Kidney (tissue), 22 donors: ENCODE measurements at places on chromosomes 5 and 9. TPM values are rescaled to one million over a fixed set of nuclear protein-coding genes. Genes with fewer than 3 reads are reported as not detected.

- H3K4me3 ChIP-seq = peak within 1 kb of the TSS; percentile 82
- no peaks in the 10 kb centered on the region for H3K27me3 ChIP-seq
- peak; percentile 61 for DNase-seq
- peak within 1 kb of the TSS; percentile 85 for H3K27ac ChIP-seq
These were observed at the start of gene ABLIM3 for GRCh38 chr5:149141224-149141956. Gene ABLIM3, plus strand, starts transcription at chr5:149141493. Its CDS starts 603 bp downstream, at chr5:149142096.

- DNase-seq = no peak
- H3K4me3 ChIP-seq = no peak overlapping the region
- H3K27ac ChIP-seq = no peak overlapping the region
These were observed 52.4 kb downstream of the MEF2C start for GRCh38 chr5:88830567-88830966.

DNA sequence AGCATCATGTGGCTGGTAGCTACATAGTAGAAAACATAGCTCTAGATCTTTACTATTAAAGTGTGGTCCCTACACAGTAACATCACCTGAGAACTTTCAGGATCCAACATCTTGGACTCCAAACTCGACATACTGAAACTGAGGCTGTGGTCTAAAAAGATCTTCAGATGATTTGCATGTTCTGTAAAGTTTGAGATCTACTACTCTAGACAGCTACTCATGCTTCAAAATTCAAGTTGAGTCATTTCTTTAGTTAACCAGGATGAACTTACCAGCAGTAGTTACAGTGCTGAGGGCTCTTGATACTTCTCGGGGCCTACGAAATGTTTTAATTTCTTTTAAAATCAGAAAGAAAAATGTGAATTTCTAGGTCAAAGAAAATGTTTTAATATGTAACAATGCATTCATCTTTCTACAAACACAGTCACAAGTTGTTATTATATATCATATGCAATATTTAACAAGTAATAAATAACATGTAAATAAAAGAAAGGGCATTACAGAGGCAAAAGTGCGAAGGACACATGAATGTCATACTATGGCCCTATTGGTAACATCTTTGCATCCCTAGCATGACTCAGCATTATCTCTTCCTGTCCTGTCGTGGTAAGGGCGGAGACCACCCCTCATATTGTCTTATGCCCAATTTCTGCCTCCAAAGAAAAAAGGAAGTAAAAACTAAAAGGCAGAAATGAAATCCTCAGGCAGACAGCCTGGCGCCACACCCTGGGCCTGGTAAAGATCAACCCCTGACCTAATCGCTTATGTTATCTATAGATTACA lies 563.9 kb upstream of the TLE4 start:
- no peak for DNase-seq
- no peak overlapping the region for H3K4me3 ChIP-seq
- no peak overlapping the region for H3K27ac ChIP-seq
- H3K36me3 ChIP-seq = no peaks in the 10 kb centered on the region
- no peaks in the 10 kb centered on the region for H3K27me3 ChIP-seq

DNA sequence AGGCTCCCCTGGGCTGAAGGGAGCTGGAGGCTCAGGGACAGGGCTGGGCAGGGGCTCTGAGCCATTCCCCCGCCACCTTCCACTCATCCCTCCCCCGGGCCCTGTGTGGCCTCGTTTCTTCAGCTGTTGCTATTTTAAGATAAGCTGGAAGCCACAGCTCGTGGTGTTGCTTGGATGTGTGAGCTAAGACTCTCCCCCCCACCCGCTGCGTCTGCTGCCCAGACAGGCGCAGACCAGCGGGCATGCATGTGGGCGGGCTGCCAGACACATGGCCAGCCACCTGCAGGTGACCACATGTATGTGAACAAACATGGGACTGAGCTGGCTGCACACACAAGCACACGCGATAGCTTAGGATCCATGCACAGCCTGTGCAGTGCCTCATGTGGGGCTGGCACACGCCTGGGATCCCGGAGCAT lies 8.7 kb downstream of the SNCB start:
- DNase-seq = no peak
- no peaks in the 10 kb centered on the region for H3K36me3 ChIP-seq
- H3K4me1 ChIP-seq = no peaks in the 10 kb centered on the region
- H3K4me3 ChIP-seq = no peak overlapping the region
- H3K27me3 ChIP-seq = peaks cover 24% of the 10 kb centered on the region

WNT8A gene
- total RNA-seq = not detected

GRCh38 chr9:115943431-115944165 lies 210.0 kb upstream of the PAPPA start:
- H3K4me1 ChIP-seq = no peaks in the 10 kb centered on the region
- no peaks in the 10 kb centered on the region for H3K27me3 ChIP-seq
- no peak for DNase-seq
- no peak overlapping the region for H3K4me3 ChIP-seq

DNA sequence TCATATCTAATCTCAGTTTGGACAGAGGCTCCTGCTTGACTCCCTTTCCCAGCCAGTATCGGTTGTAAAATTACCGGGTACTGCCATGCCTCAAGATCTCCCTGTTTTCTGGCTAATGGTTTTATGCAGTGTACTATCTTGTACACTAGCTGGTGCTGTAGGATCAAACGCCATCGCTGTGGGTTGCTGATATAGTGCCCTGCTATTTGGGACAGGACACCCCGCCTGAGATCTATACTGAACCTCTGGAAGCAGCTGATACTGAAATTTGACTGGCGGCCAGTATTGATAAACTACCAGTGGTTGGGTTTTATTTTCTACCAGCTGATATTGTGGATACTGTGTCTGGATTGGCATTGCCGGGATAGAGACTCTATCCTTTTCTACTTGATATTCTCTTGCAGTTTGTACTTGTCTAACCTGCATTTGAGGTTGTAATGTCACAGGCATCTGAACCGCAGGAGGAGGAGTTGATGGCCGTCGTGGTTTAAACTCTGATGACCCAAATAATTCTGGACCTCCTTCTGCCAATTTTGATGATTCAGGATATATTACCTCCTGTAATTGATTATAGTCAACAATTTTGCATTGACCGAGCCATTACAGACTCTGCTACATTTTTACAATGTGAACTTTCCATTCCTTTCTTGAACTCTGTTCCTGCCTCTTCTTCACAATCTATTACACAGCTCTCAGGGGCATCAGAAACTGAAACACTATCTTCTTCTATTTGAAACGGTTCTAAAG lies 112.5 kb upstream of the LARP1 start:
- H3K4me1 ChIP-seq = peaks cover 1% of the 10 kb centered on the region
- no peaks in the 10 kb centered on the region for H3K36me3 ChIP-seq
- H3K27ac ChIP-seq = no peak overlapping the region
- no peak overlapping the region for H3K4me3 ChIP-seq
- H3K27me3 ChIP-seq = no peaks in the 10 kb centered on the region

GRCh38 chr5:158780656-158781237 lies 319.0 kb downstream of the EBF1 start:
- H3K4me3 ChIP-seq = no peak overlapping the region
- no peaks in the 10 kb centered on the region for H3K4me1 ChIP-seq
- no peaks in the 10 kb centered on the region for H3K27me3 ChIP-seq
- H3K36me3 ChIP-seq = no peaks in the 10 kb centered on the region
- no peak for DNase-seq

ANKRD31 gene
- 0.38 TPM for total RNA-seq

DNA sequence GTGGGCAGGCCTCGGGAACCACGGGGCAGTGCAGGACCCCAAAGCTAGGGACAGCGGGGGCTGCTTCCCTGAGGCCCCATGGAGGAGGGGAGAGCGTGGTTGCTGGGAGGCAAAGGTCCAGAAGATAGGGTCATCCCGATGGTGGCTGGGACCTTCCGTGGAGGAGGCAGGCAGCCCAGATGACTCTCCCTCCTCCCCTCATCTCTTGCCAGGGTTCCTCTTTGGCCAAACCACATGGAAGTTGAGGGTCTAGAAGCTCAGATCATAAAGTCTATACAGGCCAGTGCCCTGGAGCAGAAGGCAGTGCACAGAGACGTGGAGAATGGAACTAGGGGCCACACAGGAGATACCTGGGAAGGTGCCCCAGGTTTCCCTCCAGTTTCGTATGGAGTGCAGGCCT lies 22.6 kb downstream of the DAB2IP start:
- H3K4me1 ChIP-seq = peaks cover 22% of the 10 kb centered on the region
- H3K27me3 ChIP-seq = no peaks in the 10 kb centered on the region
- H3K27ac ChIP-seq = no peak overlapping the region
- no peak for DNase-seq
- H3K4me3 ChIP-seq = no peak overlapping the region

GRCh38 chr5:54329731-54330709 lies 19.6 kb upstream of the ARL15 start:
- no peak overlapping the region for H3K4me3 ChIP-seq
- H3K4me1 ChIP-seq = no peaks in the 10 kb centered on the region
- no peaks in the 10 kb centered on the region for H3K36me3 ChIP-seq
- DNase-seq = no peak
- no peak overlapping the region for H3K27ac ChIP-seq

SIMC1 gene
- 10.0 TPM for total RNA-seq

PTGES2 gene
- total RNA-seq = 64.1 TPM

DNA sequence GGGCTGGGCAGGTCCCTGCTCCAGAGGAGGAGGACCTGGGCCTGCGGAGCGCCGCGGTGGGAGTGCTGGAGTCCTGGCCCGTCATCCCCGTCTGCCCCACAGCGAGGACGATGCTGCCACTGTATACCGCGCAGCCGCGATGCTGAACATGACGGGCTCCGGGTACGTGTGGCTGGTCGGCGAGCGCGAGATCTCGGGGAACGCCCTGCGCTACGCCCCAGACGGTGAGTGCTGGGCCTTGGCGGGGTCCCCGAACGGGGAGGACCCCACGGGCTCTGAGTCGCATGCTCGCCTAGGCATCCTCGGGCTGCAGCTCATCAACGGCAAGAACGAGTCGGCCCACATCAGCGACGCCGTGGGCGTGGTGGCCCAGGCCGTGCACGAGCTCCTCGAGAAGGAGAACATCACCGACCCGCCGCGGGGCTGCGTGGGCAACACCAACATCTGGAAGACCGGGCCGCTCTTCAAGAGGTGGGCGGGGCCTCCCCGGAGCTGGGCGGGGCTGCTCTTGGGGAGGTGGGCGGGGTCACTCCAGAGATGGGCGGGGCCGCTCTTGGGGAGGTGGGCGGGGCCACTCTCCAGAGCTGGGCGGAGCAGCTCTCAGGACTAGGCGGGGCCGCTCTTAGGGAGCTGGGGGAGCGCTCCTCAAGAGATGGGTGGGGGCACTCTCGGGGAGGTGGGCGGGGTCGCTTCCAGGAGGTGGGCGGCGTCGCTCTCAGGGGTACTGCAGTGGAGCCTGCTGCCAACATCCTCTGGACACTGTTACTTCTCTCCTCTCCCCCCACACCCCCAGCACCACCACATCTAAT lies 13.1 kb downstream of the LRRC26 start:
- H3K4me1 ChIP-seq = no peaks in the 10 kb centered on the region
- H3K27me3 ChIP-seq = peaks cover 24% of the 10 kb centered on the region
- H3K4me3 ChIP-seq = no peak overlapping the region
- no peak for DNase-seq
- H3K36me3 ChIP-seq = no peaks in the 10 kb centered on the region

GRCh38 chr5:8912106-8912505 lies 633.8 kb downstream of the SEMA5A start:
- H3K36me3 ChIP-seq = no peaks in the 10 kb centered on the region
- H3K27ac ChIP-seq = no peak overlapping the region
- no peak overlapping the region for H3K4me3 ChIP-seq
- DNase-seq = no peak
- H3K4me1 ChIP-seq = no peaks in the 10 kb centered on the region

NRG2 gene
- 1.9 TPM for total RNA-seq

SOWAHA gene
- 4.1 TPM for total RNA-seq

DNA sequence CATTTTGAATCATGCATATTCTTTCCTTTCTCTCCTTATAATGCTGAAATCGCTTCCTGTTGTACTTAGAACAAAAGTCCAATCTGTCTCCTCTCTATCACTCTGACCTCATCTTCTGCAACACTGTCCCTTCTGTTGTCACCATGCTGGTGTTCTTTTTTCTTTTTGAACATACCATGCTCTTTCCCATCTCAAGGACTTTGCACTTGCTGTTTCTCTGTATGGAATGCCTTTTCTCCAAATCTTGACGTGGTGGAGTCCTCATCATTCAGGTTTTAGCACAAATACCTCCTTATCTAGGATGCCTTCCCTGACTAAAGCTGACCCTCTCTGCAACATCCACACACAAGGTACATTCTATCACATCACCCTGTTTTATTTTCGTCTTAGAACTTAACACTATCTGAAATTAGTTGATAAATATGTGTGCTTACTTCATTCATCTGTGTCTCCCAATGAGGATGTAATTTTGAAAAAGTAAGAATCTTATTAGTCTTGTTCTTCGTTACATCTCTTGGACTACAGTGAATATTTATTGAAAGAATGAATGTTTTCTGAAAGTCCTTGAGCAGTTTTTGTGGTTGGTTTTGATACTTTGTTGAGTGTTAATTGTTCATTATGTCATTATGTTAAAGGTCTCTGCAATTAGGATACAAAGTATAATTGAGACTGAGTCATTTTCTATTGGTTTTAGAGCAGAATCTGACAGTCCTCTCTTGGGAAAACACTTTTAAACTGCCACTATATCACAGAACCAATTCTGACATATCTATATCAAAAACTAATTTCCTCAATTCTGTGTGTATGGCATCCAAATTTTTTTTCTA lies 145.3 kb upstream of the RASA1 start:
- no peaks in the 10 kb centered on the region for H3K36me3 ChIP-seq
- no peaks in the 10 kb centered on the region for H3K27me3 ChIP-seq
- H3K4me3 ChIP-seq = no peak overlapping the region
- H3K27ac ChIP-seq = no peak overlapping the region

GRCh38 chr9:91243029-91243428 lies 118.7 kb downstream of the AUH start:
- H3K27me3 ChIP-seq = no peaks in the 10 kb centered on the region
- H3K4me3 ChIP-seq = no peak overlapping the region
- H3K36me3 ChIP-seq = no peaks in the 10 kb centered on the region
- no peak for DNase-seq
- peaks cover 6% of the 10 kb centered on the region for H3K4me1 ChIP-seq

DNA sequence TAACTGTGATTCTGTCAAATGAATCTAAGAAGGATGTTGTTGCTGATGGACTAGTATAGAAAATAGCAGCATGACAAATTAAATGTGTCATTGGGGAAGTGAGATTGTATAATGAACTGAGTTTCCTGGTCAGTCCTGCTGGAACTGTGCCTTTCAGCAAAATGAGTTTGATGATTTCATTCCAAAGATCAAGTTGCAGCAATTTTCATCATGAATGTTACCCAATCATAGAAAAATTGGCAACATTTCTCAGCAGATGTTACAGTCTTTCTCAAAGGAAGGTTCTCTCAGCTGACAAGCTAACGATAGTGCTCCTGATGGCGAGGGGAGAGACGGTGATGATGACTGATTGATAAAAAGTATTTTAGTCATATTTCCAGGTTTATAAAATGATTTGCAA lies 10.7 kb downstream of the PCDHAC2 start:
- no peak overlapping the region for H3K27ac ChIP-seq
- no peak overlapping the region for H3K4me3 ChIP-seq
- DNase-seq = no peak
- no peaks in the 10 kb centered on the region for H3K36me3 ChIP-seq
- H3K4me1 ChIP-seq = no peaks in the 10 kb centered on the region

GRCh38 chr5:132026516-132027008 lies 15.1 kb upstream of the ACSL6 start:
- no peak overlapping the region for H3K27ac ChIP-seq
- H3K27me3 ChIP-seq = no peaks in the 10 kb centered on the region
- no peaks in the 10 kb centered on the region for H3K36me3 ChIP-seq

IQGAP2 gene
- total RNA-seq = 23.2 TPM

CBY3 gene
- total RNA-seq = not detected

GRCh38 chr5:38410304-38410990 lies 146.0 kb downstream of the LIFR start:
- H3K4me1 ChIP-seq = no peaks in the 10 kb centered on the region
- no peak for DNase-seq
- H3K36me3 ChIP-seq = no peaks in the 10 kb centered on the region
- no peak overlapping the region for H3K27ac ChIP-seq
- H3K27me3 ChIP-seq = no peaks in the 10 kb centered on the region
